ENCODE measurements at places on chromosomes 2 and 18.

DNA sequence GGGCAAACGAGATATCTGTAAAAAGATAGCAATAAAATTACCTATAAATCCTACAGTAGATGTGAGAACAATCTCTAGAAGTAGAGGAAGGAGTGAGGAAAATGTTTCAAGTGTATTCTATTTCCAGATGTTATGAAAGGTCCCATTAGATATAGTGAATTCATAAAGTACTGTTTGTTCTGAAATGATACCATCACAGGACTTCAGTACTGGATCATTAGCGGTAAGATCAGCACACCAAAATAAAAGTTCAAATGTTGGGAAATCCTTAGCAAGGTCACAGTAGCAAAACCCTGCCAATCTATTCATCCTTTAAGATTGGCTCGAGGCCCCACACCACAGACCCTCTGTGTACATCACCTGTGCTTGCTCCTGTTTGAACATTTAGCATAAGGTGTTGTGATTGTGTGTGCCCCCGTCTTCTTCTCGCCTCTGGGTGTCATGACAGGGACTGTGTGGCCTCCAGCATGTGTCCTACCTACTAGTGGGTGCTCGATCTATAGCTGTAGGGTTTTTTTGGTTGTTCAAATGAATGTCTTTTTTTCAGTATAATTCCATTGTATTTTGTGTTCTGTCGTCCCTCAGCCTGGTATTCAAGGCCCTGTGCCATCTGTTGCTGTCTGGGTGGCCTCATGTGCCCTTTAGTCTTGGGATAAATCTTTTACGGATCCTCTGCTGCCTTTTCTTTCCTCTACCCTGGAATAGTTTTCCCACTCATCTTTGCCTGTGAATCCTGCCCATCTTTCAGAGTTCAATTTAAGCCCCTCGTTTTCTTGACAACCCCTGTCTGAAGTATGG lies 9.1 kb downstream of the MFSD6 start:
- no peak for DNase-seq

- no peak for DNase-seq
Measured at GRCh38 chr2:227513113-227513512, 41.2 kb downstream of the AGFG1 start.

GRCh38 chr18:49988733-49989132 lies 175.4 kb upstream of the ACAA2 start:
- DNase-seq: no peak

DNA sequence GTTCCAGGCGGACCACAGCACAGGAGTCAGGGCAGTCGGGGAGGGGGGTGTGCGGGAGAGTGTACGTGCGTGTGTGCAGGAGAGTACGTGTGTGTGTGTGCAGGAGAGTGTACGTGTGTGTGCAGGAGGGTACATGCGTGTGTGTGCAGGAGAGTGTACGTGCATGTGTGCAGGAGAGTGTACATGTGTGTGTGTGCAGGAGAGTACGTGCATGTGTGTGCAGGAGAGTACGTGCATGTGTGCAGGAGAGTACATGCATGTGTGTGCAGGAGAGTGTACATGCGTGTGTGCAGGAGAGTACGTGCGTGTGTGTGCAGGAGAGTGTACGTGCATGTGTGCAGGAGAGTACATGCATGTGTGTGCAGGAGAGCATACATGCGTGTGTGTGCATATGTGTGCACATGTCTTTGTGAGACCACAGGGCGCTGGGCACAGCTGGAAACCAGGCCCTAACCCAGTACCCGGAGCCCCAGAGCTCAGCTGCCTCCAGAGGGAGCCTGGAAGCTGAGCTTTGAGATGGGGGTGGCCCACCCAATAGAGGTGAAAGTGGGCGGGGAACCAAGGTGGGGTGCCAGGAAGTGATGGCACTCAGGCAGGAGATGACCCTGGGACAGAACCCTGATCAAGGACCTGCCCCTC lies 13.9 kb upstream of the KLHL30 start:
- DNase-seq: no peak

DNA sequence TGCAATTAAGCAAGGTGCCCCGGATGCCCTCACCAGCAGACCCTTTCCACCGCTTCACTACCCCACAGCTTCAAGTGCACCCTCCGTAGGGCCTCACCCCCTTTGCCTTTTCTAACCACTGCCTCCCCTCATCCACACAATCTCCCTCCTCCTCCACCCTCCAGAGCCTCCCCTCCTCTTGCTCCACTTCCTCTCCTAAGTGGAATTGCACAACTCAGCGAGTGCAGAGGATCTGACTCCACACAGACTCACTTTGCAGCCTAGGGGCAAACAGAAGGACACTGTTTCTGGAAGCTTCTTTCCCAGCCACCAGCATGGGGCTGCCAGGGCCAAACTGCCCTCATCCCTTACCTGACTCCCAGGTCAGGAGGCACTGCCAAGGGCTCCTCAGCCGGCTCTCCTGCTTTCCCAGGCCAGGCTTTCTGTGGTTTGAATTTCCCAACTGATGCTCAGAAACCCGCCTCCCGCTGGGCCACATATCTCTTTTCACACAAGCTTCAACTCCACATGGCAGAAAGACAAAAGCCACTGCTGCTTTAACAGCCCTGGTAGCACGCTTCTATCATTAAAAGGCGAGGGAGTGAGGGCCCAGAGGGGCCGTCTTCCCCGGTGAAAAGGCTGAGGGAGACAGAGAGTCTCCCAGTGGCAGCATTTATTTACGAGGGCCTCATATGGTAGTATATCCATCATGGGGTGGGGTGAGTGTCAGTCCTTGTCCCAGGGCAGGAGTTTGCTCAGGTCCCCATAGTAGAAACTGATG lies 74.7 kb upstream of the MGAT4A start:
- DNase-seq: no peak

- no peak for DNase-seq
Measured at GRCh38 chr2:210132239-210132638, 39.0 kb downstream of the KANSL1L start.

DNA sequence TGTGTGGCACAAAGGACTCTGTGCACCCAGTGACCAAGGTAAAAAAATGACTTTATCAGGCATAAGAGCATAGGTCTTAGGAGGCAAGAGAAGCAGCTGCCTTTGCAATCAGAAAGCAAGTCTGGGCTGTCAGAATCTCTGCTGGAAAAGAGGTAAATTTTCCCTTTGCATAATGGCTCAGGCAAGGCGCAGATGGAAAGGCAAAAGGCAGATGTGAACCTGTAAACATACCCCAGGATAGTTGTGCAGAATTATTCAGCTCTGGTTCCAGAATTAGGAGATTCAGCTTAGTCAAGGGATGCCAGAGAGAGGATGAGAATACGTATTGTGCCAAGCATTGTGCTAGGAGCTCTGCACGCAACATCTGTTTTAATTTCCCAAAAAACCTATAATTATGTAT lies 258.7 kb downstream of the CLIP4 start:
- DNase-seq: no peak

DNA sequence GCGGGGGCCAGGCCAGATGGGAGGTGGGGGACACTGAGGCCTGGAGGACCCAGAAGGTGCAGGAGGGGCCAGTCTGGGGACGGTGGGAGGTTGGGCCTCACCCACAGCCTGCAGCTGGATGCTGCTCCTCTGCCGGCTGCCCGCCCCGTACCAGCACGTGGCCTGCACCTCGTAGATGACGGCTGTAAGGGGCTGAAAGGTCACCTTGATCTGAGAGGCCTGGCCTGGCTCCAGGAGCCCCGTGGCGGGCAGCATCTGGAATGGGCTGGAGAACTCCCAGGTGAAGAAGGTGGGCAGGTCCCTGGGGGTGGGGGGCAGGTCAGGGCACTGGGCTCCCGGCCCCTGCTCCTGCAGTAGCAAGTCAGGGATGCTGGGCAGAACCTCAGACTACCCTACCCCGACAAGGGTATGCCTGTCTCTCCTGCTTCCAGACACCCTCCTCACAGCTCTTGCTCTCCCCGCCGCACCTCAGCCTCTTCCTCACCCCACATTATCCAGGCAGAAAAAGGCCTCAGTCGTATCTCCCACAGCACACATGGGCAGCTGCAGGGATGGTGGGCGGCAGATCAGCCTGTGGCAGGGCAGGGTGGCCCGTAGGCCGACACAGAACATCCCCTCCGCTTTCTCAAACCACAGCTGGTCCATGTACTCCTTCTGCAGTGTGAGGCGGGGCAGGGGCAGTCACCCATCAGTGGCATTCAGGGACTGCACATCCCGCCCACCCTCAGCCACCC lies 10.1 kb downstream of the CFAP65 start:
- DNase-seq: no peak

- no peak for DNase-seq
Measured at GRCh38 chr2:128591022-128591860, 272.6 kb upstream of the HS6ST1 start.

- no peak for DNase-seq
Measured at GRCh38 chr2:105403241-105403782, 4.5 kb upstream of the FHL2 start.

DNA sequence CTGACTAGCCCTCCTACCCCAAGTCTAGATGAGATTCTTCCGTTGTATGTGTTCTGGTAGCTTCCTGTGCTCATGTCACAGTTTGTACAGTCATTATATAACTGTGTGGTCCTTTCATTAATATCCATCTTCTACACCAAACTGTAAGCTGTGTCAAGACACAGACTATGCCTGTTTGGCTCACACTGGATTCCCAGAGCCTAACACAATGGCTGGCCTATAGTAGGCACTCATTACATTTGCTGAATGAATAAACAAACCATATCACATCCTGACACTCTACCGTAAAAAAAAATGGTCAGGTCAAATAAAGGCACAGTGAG lies 72.6 kb downstream of the ANKRD44 start:
- no peak for DNase-seq

GRCh38 chr2:1635823-1636222 lies 108.5 kb downstream of the PXDN start:
- no peak for DNase-seq

DNA sequence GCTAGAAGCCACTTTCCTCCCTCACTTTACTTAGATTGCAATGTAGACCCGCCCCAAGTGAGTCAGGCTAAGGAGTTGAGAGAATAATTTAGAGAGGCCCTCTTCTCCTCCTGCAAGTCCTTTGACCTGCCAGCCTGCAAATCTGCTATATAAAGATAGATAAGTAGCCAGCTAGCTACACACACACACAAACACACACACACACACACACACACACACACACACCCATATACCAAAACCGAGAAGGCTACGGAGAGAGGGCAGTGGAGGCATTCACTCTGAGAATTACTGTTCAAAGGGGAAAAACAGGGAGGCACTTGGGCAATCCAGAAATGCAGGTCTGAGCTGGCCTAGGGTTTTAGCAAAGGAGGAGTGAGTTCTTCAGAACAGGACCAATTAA lies 23.0 kb upstream of the SMAD7 start:
- DNase-seq: no peak

DNA sequence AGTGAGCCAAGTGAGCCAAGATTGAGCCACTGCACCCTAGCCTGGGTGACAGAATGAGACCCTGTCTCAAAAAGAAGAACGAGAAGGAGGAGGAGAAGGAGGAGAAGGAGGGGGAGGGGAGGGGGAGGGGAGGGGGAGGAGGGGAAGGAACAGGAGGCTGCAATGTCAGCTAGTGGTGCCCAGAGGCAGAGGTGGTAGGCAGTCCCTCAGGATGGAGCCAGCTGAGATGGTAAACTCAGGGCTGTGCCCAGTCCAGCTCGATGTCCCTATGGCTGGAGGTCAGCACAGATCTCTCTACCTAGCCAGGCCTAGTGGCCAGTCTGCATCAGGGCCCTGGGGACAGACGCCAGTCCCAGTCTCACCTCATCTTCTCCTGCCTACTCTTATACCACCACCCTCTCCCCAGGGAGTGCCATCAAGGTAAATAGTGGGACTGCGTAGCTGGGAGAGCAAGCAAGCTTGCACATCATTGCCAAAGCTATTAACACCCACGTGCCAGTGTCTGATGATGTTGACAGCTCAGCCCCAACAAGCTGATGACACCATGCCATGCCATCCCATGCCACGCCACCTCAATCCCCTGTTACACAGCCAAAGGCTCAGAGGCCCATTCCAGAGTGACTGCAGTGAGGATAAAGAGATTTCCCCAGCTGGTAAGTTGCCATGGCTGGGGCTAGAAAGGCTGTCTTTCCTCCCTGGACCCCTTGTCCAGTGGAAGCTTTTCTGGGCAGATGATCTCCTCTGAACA lies 7.6 kb upstream of the PLB1 start:
- no peak for DNase-seq

DNA sequence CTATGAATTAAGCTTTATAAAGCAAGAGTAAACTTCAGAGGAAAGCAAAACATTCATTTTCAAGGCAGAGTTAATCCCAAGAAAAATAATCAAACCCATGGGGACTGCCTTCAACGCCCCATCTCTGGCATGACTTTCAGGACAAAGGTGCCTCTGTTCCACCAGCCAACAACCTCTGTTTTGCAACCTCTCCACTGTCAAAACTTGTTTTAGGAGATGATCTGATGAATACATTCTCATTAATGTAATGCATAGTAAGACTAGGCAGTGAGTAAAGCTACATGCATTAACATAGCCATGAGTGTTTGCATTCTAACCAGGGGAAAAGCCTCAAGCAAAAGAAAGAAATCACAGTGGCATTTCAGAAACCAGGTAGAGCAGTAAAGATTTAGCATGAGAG lies 357.0 kb downstream of the FBXO15 start:
- no peak for DNase-seq

- DNase-seq: no peak
Measured at GRCh38 chr18:75307530-75307929, 96.9 kb downstream of the TSHZ1 start.

GRCh38 chr2:119267604-119268003 lies 44.0 kb downstream of the STEAP3 start:
- DNase-seq: no peak

DNA sequence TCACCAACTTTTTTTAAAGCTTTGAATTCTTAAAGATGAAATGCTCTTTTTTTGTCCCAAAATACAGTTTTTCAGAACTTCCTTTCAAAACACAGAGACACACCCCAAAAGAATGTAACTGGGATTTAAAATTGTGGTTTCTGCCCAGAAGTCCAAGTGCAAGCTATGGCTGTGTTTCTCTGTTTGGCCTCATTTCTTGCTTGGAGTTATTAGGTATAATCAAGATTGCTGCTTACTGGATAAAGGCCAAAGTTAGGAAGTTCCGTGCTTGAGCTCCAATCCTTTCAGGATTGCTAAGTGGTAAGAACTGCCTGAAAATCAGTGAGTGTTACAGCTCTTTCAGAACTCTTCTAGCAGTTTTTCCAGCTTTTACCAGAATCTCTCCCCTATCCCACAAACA lies 16.9 kb downstream of the ZBTB7C start:
- no peak for DNase-seq

DNA sequence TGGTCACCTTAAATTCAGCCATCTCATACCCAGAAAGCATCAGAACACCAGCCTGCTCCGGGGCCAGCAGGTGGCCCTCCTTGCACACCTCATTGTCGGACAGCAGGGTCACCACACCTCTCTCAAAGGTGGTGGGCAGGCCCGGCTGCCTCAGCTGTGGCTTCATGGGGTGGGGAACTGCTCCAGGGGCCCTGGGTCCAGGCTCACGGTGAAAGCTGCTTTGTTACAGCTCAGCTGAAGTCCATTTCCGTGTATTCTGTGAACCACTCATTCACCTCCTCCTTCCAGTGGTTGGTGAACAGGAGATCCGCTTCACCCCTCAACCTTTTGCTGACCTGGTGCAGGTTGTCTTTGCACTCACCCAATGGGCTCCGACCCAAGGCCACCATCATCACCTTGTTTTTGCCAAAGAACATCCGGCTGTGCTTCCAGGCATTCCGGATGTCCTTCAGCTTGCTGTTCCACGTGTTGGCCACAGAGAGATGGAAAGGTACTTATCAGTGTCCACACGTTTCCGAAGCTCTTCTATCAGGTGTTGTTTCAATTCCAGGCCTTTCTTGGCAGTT lies 78.6 kb upstream of the LDLRAD4 start:
- no peak for DNase-seq

GRCh38 chr2:145085612-145086011 lies 565.7 kb upstream of the ZEB2 start:
- DNase-seq: no peak

- no peak for DNase-seq
Measured at GRCh38 chr2:203820969-203821368, 46.6 kb upstream of the CTLA4 start.

All from effector memory CD8-positive, alpha-beta T cell (primary cell).